ENCODE measurements at places on chromosomes 1 and 21.

DNA sequence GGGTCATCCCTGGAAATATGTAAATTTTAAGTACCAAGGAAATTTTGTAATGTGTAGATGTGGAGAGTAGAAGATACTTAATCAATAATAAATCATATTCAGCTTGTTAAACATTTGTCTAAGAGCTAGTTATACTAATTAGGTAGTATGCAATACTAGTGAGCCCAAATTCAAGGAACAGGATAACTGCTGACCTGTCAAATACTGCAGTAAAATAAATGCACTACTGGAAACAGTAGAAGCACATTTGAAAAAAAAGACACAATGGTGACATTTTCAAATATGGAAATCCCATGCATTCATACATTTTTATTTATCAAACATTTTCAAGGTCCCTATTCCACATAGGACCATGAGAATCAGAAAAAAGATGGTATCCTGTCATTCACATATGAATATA lies 27.2 kb downstream of the EPRS1 start:
- no peak for DNase-seq

DNA sequence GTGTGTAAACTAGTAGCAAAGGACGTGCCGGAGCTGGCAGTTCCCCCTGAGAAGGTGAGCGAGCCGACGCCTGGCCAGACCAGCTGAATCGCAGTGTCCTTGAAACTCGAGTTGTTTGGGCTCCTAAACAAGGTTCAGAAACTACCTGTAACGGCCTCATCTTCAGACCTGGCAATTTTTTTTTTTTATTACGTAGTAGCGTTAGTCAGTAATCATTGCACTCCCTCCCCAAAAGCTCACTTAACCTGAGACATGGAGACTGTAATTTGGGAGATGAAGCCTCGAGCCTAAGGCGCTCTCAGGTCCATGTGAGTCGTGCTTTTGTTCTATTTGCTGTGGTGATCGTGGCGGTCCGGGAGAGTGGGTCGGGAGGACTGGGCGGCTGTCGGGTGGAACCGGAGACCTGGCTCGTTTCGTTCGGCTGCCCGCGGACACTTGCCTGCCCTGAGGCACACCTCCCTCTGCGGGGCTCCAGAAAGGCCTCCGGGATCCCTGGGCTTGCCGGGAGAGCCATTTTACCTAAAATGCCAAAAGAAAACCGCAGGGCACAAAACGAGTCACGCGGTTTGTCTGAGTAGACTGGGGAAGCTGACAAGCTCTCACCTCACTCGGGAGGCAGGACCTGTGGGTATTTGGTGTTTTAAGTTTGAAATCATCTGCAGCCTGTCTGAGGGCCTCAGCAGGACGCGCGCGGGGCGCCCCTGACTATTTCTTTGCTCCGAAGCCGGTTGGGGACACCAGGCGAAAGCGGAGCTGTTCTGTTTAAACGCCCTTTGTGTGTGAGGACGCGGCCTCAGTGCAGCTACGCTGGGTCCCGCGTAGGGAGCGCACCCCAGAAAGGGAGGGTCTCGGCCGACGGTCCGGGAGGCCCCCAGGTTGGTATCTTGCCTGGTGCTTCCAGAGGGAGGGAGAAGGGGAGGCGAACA lies 722 bp downstream of the LHX8 start:
- DNase-seq = no peak

DNA sequence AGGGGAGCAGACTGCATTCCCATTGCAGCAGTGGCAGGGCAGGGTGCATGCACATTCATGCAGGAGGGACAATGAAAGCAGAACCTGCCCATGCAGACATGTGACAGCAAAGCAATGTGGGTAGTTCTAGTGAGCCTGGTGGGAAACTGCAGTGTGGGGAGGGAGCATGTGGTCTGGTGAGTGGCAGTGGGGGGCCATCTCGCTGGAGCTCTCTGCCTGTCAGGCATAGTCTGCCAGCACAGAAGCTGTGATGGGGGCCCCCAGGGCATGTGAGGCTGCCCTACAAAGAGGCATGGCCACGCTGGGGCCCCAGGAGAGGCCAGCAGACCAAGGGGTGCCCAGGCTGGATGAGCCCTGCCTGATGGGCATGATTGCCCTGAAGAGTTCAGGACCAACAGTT lies 579.7 kb downstream of the PTPRC start:
- DNase-seq = no peak

DNA sequence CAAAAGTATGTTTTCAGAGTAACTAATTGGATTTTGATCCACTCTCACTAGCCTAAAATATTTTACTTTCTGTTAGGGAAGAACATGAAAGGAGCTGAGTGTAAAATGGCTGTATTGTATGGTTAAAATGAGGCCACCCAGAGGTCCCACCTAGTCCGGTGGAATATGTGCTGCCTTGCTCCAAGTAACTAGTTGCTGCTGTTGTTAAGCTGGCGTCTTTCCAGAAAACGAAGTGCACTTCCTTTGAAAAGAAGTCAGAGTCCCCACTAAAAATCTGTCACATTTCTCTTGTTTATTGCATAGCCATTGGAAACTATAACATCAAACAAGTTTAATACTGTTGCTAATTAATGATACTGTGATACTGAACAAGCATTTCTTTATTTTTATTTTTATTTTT lies 3.2 kb downstream of the SLC25A33 start:
- no peak for DNase-seq

DNA sequence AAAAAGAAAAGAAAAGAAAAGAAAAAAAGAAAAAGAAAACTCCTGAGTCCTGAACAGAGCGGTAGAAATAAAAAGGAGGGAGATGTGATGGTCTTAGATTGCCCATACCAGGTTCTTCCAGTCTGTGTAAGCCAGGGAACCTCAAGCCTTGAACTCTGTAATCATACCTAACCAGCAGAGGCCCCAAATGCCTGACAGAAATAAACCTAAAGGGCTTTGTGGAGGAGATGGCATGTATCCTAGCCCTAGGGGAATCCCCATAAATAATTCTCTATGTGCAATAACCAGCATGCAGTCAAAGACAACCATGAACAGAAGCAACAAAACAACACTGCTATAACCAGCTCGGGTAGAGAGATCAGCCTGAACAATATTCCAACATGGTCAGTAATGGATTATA lies 40.4 kb downstream of the USP48 start:
- no peak for DNase-seq

DNA sequence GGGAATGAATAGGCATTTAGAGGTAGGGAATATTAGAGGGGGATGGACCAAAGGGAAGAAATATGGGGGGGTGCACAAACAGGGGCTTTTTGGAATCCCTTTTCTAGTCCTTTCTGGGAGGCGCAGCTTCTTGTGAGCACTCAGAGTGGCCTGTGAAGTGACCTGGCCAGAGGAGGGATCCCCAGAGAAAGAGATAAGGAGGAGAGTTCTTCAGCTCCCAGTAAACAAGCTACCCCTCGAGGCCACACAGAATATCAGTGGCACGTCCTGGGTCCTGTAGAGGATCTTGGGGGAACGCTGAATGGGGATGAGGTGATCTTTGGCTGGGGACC lies 19.4 kb downstream of the VANGL2 start:
- no peak for DNase-seq

DNA sequence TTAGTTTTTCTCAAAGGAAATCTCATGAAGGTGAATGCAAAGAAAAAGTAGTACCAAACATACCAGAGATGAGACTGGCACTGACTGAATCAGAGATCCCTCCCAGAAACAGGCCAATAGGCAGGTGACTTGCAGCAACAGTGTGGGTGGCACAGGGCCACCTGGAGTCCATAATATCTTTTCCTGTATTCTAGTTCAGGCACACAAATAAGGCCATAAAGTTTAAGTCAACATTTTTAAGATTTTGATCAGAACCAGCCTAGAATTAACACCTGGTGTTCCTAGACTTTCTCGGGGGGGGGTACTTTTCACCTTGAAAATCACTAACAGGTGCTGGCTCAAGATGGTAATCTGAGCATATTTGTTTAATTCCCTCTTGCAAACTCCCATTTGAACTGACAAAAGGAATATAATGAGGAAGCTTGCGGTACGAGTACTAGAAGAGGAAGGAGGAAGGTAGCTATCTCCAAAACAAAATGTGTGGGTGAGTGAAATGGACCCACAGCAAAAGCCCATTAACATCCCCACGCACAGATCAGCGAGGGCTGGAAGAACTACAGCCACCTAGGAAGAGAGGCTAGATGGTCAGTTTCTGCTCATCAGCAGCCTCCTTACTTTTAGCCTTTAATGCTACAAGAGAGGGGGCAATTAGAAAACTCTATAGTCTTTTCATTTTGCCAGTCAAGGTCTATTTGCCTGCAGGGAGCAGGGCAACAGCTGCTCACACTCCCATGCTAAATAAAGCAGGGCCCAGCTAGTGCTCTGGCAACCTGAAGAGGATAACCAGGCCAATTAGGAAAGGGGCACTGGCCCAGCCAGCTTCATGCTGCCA lies 18.9 kb downstream of the SDE2 start:
- DNase-seq = no peak

GRCh38 chr1:86018283-86018923 lies 138.2 kb downstream of the COL24A1 start:
- no peak for DNase-seq

DNA sequence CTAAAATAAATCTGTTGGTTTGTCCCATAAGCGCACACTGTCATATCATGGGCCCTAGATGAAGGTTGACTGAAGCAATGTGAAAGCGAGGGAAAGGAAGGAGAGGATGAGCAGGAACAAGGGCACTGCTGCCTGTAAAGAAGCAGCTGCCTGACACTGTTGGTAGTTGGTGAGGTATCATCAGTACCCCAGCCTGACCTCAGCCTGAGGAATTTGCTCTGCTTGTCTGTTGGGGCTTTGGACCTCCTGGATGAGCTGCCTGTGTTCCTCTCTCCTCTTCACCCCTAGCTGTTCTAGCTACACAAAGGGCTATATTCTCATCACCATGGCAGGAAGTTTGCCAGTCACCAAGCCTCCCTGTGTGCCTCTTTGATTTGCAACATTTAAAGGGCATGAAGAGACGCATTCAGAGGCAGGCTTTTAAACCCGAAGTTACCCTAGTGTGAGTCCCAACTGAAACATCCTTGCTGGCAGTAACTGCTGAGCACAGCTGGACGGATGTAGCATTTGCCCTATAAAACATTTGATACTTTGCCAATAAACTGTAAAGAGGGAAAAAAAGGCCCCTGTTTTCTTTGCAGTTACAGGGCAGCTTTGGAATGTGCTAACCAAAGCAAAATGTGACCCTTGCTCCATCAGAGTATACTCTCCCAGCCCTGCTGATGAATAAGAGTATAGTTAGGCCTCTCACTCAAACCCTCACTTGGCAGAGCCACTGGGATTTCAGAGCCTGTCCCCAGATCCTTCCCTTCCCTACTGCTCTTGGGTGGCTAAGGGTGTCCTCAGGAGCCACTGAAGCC lies 22.2 kb upstream of the SPATA6 start:
- no peak for DNase-seq

Measured in GOT3 (cell line).